ENCODE measurements at places on chromosomes 7 and 10.

GRCh38 chr10:110619514-110620397 is 24.4 kb upstream of the RBM20 start:
- no peak for DNase-seq

DNA sequence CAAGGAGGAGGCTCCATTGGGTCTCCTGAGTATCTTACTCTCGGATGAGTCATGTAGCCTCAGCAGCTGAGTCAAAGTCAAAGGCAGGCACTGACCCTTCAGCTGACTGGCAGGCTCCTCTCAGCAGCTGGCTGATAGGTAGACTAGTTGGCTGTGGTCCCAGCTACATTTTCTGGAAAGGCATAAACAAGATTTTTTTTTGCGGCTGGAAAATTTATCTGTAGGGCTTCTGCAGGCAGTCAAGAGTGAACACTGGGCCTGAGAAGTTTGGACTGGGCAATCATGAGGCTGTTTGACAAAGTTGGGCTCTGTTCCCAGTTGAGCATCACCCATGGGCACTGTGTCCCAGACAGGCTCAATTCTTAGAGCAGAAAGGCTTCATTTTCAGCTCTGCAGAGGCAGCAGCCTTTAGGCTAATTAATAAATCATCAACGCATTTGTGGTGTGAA is 796.2 kb downstream of the CCSER2 start:
- no peak for DNase-seq

- DNase-seq = no peak
Measured at GRCh38 chr7:93923296-93923695, 1.8 kb downstream of the GNG11 start.

- no peak for DNase-seq
Measured at GRCh38 chr10:21427804-21428481, 97.5 kb downstream of the SKIDA1 start.

- DNase-seq = no peak
Measured at GRCh38 chr7:83956104-83956503, 238.5 kb downstream of the SEMA3A start.

- DNase-seq = no peak
Measured at GRCh38 chr10:96705134-96705533, 15.2 kb downstream of the PIK3AP1 start.

DNA sequence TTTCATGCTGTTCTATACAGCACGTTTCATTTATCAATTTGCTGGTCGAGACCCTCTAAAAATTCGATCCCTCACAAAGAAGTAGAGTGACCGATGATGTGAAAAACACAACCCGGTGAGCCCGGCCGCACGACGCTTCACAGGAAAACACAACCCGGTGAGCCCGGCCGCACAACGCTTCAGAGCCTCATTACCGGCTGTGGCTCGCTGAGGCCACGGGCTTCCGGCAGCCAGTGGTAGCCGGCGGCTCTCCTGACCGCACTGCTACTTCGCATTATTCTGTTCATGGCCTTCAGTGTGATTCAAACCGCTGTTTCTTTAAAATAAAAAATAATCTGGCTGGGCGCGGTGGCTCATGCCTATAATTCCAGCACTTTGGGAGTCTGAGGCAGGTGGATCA is 42.3 kb upstream of the RBM33 start:
- DNase-seq = no peak

DNA sequence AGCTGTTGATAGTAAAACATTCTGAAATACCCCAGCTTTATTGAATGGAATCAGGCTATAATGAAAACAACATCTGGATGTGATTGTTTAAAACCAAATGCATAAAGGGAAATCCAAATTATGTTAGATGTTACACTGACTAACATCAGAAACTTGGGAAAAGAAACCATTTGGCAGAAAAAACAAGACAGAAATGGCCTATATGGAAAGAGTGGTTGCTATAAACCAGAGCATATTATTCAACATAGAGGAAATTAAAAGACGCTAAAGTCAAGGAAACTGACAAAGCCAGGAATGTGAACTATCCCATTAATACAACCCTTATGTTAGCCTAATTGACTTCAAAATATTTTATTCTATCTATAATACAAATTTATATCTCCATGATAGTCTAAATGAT is 53.0 kb upstream of the CABCOCO1 start:
- no peak for DNase-seq

- DNase-seq = no peak
Measured at GRCh38 chr10:69787681-69788080, 14.0 kb upstream of the COL13A1 start.

- DNase-seq = no peak
Measured at GRCh38 chr7:1340031-1340430, 107.4 kb downstream of the UNCX start.

DNA sequence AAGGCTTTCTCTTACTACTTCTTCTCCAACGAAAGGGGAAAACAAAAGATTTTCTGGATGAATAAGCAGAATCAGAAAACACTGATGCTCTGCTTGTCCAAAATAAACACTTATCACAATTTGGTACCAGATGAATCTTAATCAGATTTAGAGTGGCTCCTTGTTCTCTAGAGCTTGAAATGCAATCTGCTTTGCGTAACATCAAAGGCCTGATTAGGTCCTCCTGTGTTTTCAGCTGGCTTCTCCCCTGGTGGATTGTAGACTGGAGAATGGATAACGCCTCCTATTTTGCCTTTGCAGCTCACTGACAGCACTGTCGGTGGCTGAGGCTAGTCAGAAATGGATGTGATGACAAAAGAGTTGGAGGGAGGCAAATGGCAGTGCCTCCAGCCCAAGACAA is 91.2 kb downstream of the FAM13C start:
- no peak for DNase-seq

- no peak for DNase-seq
Measured at GRCh38 chr7:45711161-45711490, 137.0 kb downstream of the ADCY1 start.

DNA sequence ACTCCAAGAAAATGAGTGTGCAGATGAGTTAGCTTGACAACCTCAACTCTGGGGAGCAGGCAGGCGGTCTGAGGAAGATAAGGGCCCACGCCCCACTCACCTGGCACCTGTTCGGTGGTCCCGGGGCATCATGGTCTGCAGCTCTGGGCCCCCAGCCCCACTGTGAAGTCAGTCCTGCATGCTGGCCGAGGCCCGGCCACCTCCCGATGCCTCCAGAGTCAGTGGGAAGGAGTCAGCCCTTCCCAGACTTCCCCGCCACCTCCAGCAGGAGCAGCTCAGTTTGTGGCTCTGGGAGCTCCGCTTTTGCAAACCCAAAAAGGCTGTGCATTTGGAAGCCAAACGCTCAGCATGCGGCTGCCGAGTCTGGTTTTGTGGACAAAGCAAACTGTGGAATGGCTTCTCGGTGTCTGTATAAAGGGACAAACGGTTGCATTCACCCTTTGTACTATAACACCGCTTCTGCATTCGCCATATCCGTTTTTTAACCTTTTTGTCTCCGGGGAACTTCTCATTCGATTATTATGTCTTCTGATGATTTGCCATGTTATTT is 167.3 kb downstream of the CCDC3 start:
- DNase-seq = no peak

- DNase-seq = no peak
Measured at GRCh38 chr10:52999258-52999657, 226.7 kb upstream of the MBL2 start.

DNA sequence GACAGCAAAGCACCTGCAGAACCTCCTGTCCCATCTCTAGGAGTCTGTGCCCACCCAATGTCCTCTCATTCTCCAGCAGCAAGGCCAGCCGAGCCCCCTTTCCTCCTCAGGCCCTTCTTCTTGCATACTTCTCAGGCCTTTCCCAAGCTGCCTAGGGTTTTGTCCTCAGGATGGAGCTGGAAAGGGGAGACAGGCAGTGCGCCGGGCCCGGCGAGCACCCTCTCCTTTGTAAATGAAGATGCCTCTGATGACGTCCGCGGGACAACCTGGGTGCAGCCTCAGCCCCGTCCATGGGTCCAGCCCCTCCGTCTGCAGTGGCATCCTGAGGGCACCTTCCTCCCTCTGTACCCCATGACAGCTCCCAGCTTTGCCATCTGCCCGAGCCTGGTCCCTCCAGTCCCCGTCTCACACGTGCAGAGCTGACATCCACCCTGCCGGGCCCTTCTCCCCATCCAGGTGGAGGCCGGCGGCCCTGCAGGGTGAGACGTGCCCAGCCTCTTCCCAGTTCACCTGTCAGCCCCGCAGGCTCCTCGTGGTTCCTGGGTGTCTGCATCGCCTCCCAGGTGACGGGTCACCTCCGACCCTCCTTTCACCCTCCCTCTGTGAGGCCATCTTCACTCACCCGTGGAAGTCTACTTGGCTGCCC is 36.4 kb downstream of the JAKMIP3 start:
- DNase-seq = no peak
